ENCODE measurements at places on chromosomes 6 and 20.

DNA sequence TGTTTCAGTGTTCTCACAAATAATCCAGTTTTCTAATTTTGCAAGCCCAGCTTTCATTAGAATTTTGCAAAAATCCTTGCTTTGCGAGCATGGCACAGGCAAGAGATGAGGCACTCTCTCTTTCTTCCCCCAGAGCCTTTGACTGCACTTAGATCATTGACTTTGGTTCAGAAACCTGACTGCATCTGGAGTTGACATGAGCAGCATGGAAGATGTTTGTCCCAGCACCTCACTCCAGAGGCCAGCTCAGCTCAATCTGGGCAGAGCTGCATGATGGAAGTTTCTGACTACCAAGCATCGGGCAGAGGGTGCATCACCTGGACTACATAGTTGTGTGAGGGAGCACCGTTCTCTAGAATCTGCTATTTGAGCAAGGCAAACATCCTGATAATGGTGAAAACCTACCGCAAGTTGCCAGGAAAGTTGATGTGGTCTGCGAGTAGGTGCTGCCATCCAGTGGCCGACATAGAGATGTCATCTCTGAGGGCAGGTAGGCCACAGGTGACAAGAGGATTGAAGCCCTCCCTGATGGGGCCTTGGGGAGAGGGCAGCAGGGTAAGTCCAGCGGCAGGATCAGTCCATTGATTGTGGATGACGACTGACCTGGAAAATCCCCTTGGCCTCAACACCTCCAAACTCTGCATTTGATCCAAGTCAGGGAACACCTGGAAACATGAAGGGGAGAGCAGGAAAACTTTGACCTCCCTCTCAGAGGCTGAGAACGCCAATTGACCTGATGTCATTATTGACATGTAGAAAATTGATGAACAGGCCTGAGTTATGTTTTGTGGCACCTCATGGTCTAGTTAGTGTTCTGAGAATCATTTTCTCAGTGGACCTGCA, 3.8 kb upstream of the LPA start:
- DNase-seq = no peak

DNA sequence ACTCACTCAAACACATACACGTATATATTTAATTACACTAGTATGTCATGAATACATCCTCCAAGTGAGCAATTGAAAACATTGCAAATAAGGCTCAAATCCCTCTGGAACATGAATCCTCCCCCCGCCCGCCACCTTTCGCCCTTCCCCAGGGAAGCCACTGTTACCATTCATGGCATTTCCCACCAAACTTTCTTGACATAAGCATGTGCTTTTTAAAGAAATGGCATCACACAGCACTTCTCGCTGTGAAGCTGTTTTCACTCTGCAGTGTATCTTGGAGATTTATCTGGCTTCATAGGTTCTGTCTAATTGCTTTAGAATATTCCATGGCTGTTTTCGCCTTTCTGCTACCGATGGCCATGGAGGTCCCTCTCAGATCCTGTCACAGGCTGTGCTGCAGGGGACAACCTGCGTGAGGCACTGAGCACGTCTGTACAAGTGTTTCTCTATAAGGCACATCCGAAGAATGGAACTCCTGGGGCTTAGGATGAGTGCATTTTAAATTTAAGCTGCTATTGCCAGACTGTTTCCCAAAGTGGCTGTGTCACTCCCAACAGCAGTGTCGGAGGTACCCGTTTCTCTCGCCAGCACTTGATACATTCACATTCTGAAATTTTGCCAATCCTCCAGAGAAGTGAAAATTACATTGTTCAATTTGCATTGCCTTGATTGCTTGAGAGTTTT, 22.2 kb upstream of the PHACTR3 start:
- no peak for DNase-seq

DNA sequence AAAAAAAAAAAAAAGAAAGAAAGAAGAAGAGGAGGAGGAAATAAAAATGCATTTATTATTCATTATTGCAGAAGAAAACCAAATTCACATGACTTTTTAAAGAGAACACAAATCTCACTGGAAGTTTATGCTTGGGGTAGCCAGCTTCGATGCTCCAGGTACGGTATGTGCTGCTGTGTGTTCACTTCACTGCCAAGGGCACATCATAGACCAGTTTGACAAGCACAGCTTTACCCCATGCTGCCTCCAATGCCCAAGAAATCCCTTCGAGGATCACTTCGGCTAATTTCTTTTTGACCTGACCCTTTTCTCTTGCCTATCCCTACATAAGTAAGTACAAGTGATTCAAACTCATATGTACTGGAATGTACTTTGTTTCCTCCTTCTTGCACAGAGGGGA, 41.9 kb upstream of the RBM24 start:
- DNase-seq = no peak

DNA sequence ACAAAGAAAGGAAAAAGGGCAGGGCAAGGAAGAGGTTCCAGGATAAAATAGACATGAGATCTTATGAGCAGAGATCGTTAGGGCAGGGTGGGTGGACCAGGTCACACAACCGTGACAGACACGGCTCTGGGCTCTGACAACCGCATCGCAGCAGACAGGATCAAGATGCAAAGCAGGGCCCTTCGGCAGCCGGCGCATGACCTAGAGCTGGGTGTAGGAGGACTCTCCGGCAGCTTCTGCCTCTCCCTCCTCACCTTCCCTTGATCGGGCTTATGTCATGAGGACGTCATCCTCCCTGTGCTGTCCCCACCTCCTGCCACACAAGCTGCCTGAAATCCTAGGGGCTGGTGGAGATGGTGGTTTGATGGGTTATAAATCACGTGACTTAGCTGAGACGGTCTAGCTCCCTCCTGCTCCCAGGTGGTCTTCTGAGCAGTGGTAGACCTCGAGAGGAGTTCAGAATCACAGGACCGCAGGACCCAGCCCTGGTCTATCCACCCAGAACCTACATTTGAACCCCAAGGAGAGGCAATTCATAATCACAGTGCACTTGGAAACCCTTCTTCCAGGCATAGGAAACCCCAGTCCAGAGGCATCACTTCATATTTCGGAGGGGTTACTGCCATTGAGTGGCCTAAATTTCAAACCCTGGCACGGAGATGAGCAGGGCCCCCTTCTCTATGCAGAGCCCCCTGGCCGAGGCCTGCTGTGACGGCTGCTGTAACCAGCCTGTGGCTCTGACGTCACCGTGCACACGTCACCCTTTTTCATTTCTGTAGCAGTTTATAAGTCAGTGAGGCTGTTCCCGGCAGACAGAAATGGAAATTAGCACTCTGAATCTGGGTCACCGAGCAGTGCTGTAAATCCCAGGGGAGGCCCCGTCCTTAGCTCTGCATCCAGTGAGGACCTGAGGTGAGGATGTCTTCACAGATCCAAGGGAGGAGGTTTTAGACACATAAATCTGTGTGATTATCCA, 8.7 kb upstream of the CCR6 start:
- no peak for DNase-seq

DNA sequence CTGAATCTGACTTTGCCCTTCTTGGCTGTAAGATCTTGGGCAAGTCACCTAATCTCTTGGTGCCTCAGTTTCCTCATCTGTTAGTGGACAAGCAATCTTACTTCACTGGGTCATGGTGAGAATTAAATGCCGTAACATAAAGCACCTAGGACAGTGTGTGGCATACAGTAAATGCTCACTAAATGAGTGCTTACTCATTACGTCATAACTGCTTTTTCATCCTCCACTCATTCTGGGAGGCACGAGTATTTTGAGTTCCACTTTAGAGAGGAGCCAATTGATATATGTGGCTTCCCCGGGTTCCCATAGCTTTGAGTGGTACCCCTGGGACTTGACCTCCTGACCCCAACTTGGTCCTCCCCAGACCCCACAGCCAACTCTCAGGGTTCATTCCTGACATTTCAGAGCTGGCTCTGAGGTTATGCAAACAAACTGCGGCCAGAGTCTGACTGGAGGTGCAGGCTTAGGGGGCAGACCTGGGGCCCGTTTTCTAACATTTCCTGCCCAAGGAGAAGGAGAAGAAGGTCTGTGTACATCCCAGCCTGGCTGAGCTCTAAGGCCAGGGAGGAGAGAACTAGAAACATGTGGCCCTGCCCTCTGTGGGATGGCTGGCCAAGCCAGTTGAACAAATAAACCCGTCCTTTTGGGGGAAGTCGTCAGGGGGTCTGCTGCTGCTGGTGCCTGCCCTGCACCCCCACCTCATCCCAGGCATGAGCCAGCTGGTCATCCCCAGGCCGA, 5.8 kb downstream of the ANGPT4 start:
- DNase-seq = no peak

DNA sequence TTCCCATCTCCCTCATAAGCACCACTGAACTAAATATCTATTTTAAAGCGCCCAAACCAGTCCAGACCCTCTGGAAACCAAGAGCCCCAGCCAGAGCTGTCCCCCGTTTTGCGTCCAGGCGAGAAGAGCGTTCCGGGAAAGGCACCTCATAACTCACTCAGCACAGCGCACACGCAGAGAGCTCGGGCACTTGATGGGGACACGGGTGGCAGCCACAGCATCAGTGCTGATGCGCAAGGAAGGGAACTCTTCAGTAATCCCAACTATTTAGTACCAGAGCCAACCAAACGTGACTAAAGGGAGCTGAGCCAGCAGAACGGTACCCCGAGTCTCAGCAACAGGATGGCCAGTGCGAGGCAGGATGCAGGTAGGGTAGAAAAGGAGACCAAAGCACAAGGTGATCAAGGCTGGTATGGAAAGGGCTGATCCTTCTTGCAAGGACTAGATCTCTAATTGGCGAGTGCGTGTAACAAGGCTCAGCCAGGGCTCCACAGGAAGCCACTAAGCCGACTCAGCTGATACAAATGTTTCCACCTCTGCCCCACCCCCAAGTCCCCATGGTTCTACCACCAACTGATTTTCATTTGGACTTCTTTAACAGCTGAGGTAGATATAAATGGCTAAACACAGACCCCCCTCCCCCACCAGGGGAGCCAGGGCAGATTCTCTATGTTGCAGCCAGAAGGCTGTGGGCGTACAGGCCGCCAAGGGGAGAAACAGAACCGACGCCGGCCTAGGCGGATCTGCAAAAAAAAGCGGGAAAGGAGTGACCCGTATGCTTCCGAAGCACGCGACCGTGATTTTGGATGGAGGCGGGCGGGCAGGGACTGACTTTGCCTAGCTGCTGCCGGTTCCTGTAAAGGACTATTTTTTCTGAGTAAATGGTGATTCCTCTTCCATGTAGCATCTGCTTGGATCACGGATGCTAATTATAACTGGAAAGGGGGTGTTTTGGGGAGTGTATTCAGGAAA, 183.5 kb upstream of the COL21A1 start:
- no peak for DNase-seq

DNA sequence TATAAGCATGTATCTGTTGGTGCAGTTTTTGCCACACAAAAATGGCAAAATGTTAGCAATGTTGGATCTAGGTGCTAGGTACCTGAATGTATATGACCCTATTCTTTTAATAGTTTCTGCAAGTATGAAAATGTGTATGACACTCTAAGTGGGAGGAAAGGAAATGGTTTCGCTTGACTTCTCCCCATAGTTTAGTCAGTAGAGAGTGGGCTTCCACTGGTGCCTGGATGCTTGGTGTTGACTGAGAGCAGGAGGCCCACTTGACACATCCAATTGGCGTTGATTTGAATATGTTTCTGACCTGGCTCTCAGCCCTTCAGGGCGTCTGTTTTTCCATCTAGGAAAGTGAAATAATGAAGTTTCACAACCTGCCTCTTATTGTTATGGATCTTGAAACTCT, 41.8 kb upstream of the GABRR1 start:
- DNase-seq = no peak

DNA sequence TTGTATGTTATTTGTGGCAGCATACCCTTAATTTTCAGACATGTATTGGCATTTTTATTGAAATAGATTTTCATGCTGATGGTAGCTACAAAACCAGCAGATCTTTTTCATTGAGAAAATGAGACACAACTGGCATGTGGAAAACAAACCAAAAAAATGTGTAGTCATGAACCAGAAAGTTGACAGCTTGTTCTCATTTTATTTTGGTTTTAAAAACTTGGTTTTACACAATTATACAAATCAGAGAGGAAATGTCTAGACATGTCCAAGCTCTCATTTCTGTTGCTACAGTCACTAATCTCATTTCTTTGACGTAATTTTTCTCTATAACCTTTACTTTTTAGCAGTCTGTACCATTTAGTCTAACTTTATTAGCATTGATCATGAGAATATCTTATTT, 85.4 kb downstream of the GRIK2 start:
- no peak for DNase-seq

DNA sequence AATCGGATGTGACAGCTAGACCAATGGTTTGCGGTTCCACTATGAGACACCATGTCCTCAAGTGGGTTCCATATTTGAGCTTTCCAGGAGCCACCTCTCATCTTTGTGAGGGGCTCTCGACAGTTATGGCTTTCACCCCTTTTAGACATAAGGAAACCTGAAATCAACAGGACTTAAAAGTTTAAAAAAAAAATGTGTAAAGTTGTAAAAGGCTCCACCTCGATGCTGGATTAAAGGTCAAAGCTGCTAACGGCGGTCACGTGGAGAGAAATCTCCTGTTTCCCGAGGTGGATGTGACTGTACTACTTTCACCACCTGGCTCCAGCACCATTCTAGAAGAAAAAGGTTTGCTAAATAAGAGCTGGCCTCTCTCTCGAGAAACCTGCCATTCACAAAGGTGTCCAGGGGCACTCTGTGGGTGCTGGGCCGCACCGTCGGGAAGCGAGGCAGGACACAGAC, 542 bp downstream of the ATP5F1E start:
- DNase-seq = no peak

DNA sequence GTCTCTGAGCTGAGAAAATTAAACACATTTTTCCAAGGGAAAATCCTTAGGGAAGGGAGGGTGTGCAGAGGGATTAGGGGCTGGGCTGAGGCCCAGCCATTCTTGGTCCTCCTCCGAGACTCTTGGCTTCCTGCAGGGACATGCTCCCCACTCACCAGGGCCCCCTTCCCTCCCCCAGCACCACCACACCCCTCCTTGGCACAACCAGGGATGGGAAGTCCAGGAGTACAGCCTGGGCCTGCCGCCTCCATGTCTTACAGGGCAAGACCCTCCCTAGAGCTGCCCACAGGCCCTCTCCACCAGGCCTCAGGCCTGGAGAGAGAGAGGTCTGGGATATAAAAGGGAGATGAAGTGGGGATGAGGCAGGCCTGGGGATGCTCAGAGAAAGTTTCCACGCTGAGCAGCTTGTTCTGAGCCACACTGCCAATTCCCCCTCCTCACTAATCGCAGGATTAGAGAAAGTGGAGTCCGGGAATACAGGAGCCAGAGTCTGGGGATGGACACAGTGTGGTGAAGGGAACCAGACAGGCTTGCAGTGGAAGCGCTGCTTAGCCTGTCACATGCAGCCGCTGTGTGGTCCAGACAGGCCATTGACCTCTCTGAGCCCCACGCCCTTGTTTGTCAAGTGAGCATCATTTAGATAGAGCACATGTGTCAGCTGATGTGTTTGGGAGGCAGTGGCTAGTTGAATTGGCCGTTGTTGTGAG, 105.5 kb downstream of the MRPL14 start:
- no peak for DNase-seq

- DNase-seq = no peak
Observed at GRCh38 chr6:165960695-165961094, 207.0 kb downstream of the TBXT start.

DNA sequence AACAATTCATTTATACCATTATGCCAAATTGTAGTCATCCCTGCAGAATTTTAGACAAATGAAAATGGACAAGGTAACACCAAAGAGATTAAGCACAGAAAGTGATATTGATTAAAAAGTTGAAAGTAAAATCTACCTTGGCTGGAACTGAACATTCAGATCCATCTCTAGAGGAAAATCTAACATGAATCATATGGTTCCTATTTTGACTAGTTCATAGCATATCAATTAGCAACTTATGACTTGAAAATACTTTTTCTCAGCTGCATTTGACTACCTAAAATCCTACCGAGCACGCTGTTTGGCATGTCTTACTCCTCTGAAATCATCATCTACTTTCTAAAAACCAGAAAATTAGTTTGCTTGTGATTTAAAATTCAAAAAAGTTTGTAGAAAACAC, 22.6 kb downstream of the PSMB9 start:
- DNase-seq = no peak
